ENCODE measurements at places on chromosomes 7 and 10.

- no peak for DNase-seq
These were observed 21.9 kb downstream of the MNX1 start for GRCh38 chr7:156988343-156989185.

DNA sequence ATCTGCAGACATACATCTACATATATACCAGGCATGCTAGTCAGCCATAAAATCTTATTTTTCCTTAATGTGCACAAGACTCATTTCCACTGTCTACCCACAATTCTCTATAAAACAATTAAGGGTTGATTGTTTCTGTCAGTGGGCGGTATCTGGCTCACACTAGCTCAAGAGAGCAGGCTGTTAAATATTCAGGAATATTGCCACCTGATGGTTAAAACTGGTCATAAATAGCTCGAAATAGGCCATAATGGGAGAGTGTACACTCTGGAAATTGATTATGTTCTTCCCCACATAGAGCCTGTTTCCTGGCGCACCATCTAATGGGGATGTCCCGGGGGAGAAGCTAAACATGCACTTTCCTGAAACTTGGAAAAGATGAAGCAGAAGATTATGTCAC is 620.6 kb upstream of the ANKRD30A start:
- no peak for DNase-seq

- no peak for DNase-seq
These were observed 315.6 kb downstream of the GRM8 start for GRCh38 chr7:126937171-126937570.

DNA sequence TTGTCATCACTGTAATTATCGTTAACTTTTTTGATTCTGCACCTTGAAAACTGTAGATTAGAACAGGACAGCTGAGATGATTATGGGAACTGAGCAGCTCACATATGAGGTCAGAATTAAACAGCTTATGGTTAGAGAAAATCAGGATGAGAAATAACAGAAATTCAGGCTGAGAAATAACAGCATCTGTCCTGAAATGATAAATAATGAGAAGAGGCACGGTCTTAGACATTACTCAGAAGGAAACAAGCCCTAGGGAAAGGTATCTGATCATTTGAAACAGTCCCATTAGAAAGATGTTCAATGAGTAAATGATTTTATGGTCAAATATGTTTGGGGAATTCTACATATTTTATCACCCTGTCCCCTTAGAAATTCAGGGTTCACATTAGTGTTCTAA is 65.6 kb upstream of the PCGF5 start:
- DNase-seq: no peak

DNA sequence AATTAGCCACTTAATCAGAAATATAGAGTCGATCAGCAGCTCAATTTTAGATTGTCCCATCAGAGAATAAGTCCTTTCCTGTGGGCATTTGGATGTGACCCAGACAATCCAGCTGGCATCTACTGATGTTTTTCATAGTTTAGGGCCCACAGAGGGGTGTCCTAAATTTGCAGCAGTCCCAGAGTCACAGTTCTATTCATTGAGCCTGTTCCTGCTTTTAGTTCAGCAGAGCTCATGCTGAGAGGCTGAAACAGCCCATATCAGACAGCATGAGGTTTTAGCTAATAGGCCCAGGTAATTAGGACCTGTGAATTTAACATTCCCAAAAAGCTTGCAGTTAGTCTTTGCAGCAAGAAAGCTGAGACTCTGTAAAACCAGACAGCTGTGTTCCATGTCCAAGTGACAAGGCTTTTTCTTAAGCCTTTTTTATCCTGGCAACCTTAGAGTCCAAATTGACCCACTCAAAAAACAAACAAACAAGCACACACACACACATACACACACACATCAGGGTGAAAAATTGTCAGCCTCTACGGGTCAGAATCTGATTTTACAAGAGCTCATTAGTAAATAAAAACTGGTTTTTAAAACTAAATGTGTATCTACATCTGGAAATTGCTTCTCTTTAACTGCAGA is 33.7 kb downstream of the ANKIB1 start:
- DNase-seq: no peak

DNA sequence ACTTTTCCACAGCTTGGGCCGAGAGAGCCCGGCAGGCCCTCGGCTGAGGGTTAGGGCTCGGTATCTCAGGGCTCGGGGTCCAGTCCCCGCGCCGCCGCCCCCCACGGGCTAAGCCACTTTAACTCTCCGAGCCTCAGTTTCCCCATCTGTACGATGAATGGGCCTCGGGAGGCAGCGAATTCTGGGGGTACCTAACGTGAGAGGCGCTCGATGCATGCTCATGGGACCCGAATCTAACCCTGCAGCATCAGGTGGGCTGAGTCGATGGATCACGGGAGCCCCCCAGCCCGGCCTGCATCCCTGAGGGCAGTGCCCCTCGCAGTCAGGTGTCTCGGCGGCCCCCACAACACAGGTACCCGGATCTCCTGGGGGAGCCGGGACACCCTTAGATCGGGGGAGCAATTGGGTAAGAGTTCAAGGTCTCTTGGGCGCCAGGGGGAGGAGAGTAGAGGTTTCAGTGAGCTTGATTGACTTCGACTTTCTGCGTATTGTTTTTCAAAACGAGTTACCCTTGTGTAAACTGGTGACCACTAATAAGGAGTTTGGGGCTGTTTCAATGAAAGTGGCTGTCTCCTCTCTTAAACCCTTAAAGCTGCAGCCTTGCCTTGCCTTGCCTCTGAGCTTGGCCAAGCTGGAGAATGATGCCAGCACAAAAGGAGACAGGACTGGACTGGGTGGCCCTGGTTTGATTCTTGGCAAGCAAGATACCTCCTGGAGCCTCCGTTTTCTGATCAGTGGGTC is 631 bp downstream of the POR start:
- DNase-seq: no peak

- DNase-seq: no peak
These were observed 112.8 kb downstream of the PTEN start for GRCh38 chr10:87976101-87976743.

DNA sequence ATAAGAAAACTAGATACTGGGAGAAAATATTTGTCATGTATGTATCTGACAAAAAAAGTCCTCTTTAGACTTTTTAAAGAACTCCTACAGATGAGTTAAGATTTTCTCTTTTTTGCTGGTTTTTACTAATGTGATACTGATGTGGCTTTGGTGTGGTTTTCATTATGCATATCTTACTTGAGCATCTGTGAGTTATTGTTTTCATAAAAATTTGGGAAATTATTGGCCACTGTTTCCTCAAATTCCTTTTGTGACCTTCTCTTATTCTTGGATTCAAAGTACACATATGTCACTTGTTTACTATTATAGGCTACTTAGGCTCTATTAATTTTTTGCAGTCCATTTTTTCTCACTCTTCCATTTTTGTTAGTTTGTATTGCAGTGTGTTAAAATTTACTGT is 89.0 kb downstream of the PPP1R9A start:
- DNase-seq: no peak

GRCh38 chr7:133529861-133530260 is 277.0 kb downstream of the EXOC4 start:
- peak; percentile 5 for DNase-seq

DNA sequence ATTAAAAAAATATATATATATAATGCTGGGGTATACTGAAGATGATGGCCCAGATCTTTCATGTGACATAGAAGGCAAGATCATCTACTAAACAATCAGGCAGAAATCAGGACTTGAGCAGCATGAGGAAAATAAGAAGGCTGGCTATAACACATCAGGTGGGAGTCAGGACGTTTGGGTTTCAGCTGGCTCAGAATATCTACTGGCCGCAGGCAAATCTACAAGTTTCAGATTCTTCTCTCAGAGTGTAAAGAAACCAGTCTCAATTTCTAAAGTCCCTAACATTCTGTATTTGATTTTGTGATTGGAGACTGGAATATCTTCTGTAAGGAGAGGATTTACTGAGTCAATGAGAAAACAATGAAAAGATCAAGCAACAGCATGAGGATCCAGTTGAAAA is 37.7 kb upstream of the FAM3C start:
- no peak for DNase-seq

DNA sequence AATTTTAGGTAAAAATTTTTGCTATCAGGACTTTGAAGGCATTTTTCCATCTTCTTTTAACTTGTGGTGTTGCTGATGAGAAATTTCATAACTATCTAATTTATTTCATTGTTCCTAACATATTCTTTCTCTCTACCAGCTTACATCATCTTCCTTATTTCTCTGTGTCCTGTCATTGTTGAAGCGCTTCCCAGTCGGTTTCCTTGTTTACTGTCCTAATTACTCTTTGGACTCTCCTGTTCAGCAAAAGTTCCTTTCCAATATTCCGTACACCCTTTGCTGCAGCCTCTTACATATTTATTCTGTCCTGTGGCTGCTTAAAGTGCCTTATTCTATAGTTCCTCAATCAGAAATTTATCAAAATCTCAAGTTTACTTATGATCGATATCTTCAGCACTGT is 609.0 kb upstream of the FZD8 start:
- DNase-seq: no peak

GRCh38 chr10:102342958-102343357 is 52.5 kb upstream of the NFKB2 start:
- no peak for DNase-seq

DNA sequence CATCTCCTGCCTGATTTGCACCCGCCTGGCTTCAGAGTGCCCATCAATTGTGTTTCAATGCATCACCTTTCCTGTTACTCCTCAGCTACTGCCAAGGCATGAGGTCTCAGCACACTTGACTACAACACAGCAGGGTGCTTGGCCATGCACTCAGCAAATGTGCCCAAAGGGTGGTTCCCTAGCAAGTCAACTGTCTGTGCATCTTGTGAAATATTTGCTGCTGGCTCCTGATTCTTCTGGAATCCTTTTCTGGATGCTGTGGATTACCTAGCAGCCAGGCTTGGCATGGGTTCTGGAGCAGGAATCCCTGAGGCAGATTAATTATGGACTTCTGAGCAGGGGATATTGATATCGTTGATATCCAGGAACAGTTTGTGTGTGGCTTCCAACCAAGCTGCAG is 662.6 kb upstream of the MGMT start:
- DNase-seq: no peak

DNA sequence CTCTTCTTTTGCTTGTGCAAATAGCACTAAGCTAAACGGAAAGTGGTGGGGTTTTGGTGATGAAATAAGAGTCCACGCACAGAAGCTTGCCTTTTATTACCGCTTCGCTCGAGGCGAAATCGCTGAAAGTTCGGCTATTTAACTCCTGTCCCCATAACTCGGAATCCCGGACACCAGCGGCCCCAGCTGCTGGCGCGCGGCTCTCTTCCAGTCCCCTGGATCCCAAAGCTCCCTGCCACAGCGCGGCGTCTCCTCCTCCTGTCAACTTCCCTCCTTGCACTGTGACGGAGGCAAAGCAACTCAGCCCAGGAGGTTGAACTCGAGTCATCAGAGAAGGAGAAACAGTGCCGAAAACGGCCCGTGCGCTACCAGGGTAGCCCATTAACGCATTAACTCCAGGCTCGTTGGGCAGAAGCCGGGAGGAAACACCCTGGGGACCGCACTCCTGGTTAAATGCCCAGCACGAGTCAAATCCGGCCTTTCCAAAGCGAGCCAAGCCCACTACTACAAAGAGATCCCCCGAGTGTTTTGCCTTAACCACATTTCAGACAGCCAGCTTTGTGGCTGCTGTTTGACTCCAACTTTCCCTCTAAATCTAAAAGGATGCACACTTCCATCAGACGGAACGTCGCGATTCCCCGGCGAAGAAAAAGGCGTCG is 1.3 kb downstream of the SEMA3D start:
- no peak for DNase-seq

- no peak for DNase-seq
These were observed 28.4 kb upstream of the FKBP9 start for GRCh38 chr7:32928785-32929298.

DNA sequence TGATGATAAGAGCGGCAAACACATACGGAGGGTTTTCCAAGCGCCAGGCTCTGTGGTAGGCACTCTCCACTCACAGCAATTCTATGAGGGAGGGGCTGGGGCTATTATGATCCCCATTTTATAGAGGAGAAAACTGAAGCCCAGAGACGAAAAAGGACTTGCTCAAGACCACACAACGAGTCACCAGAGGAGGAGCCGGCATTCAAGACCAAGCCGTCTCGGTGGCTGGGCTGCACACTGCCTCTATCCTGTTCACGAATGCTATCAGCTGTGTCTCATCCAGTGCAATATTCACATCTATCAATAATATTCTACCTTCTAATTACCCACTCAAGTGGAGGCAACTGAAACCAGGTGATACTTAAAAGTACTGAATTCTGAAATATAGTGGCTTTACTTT is 67.8 kb upstream of the NMT2 start:
- DNase-seq: no peak

Measured in NCI-H460 (cell line).